ENCODE measurements at places on chromosomes 6 and 20.

DNA sequence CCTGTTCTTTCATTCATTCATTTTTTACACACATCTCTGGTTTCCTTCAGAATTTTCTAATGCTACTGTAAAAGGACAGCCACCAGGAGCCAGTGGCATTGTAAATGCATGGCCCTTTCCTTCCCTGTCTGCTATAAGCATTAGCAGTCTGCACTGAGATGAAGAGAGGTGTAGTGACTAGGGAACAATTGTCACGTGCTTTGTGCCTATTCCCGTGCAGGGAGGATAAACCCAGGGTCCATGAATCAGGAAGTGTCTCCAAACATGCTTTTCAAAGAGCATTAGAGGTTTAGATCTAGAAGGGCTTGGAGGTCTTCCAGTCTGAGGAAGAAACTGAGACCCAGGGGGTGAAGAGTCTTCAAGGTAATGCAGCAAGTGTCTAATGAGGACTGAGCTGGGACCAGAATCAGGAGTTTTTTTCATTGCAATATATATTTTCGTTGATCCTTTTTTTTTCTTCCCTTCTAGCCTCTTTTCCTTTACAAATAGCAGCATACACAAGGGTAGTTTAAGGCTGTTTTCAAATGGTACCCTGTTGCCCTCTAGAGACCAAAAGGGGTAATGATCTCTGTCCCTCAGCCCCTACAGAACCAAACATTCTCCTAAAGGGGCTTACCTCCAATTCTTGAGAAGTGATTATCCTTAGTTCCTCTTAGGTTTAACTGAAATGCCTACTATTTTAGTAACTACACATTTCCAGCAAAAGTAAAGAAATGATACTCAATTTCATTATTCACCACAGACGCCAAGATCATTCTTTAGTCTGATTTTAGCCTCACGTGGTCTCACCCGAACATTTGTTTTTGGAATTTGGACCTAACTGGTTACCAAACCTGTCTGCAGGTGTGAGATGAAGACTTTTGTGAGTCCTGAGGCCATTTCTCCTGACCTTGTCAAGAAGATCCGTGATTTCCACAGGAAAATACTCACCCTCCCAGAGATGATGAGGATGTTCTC is 6.6 kb downstream of the TRIM15 start:
- peaks cover 30% of the 10 kb centered on the region for H3K4me1 ChIP-seq
- H3K27me3 ChIP-seq: peaks cover 79% of the 10 kb centered on the region
- no peak overlapping the region for H3K4me3 ChIP-seq

DNA sequence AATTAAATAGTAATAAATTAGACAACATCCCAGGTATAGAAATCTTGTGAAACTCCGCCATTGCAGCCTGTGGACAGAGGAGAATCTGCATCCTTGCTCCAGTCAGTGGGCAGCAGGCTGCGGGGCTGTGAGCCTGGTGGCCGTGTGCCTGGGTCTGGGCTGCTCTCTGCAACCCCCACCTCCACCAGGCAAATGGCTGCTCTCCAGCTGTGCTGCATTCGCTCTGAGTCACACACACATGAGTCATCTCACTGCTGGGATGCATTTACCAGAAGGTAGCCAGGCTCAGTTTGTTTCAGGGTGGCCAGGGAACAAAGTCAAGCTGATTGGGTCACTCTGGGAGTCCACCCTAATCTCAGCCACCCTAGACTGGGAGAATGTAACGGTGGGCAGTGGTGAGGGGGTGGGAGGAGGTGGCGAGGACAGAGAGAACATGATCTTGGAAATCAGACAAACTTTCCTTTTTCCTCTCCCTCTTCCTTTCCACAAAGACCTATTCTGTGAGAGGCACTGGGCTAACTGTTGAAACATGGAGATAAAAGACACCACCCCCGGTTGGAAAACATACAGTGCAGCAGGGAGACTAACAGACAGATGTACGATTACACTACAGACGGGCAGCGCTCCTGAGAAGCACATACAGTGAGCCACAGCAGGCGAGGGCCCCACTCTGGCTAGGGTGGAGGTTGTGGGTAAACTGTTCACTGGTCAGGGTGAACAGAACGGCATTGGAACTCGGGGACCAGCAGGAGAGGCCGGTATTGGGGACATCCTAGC is 59.2 kb downstream of the TRAM2 start:
- no peak overlapping the region for H3K4me3 ChIP-seq
- H3K36me3 ChIP-seq: no peaks in the 10 kb centered on the region
- peak overlapping the region; percentile 3 for H3K27ac ChIP-seq
- H3K4me1 ChIP-seq: peaks cover 26% of the 10 kb centered on the region
- peak; percentile 71 for DNase-seq

DNA sequence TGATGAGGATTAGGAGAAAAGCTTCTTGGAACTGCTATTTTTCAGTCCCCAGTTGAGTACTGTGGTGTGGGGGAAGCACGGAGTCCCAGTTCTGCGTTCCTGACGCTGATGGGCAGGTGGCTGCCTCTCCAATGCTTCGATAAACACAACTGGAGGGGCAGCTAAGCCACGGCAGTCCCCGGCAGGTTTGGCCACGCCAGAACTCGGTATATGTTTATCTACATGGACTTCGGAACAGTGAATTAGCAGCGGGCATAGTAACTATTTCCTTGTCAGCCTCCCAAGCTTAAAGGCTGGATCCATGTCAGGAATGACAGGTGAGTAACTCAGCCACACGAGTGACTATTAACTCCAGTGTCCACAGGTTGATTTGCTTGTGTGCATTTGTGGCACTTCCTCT is 354.4 kb downstream of the ZFAND3 start:
- no peaks in the 10 kb centered on the region for H3K27me3 ChIP-seq
- H3K4me3 ChIP-seq: no peak overlapping the region
- H3K36me3 ChIP-seq: no peaks in the 10 kb centered on the region
- no peak for DNase-seq

DNA sequence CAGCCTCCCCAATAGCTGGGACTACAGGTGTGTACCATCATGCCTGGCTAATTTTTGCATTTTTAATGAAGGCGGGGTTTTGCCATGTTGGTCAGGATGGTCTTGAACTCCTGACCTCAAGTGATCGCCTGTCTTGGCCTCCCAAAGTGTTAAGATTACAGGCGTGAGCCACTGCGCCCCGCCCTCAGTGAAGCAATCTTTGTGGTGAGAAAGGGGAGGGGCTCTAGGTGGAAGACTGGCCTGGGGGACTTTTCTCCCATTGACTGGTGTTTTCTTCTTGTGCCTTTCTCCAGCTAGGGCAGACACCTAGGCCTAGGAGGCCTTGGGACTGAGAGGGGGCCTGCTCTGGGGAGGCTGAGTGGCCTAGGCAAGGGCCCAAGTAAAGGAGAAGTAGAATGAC is 84.1 kb downstream of the DNAAF9 start:
- H3K27ac ChIP-seq: no peak overlapping the region
- no peaks in the 10 kb centered on the region for H3K27me3 ChIP-seq
- no peak for DNase-seq
- H3K4me3 ChIP-seq: no peak overlapping the region

- no peak overlapping the region for H3K27ac ChIP-seq
- no peaks in the 10 kb centered on the region for H3K4me1 ChIP-seq
- H3K27me3 ChIP-seq: no peaks in the 10 kb centered on the region
These were observed 697.8 kb downstream of the KIF16B start for GRCh38 chr20:15875446-15875845.

DNA sequence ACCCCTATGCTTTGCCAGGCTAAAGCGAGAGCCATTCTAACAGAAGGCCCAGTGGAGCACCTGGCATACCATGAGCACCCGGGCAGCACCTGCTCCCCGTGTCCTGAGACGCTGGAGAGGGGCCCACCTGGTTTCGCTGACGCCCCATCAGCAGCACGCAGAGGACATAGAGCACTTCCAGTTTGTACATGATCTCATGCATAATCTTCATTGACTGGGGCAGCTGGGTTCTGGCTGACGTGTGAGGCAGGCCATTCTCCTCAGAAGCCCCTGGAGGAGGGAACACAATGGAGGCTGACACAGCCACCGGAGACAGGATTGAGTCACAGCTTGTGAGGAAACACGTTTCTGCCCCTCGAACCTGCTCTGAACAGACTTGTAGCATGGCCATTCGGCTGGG is 65.4 kb downstream of the MYH7B start:
- H3K36me3 ChIP-seq: peaks cover 3% of the 10 kb centered on the region
- H3K4me1 ChIP-seq: no peaks in the 10 kb centered on the region
- no peak for DNase-seq
- H3K27me3 ChIP-seq: no peaks in the 10 kb centered on the region
- H3K27ac ChIP-seq: peak overlapping the region; percentile 12
- H3K4me3 ChIP-seq: no peak overlapping the region

DNA sequence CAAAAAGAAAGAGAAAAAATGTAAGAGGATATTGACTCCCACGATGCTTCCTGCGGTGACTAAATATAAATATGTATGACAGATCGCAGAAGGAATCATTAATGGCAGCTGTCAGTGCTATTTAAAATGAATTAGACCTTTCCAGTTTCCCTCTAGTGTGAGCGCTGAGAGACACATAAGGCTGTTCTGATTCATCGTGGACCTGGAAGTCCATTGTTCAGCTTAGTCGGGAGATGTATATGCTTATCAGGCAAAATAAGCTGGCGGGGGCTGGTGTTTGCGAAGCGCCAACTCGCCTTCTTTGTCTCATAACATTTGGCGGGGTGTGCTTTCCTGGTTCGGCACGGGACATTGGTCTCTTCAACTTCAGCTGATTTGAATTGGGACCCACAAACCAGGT is 95.4 kb downstream of the CDH4 start:
- H3K27ac ChIP-seq: no peak overlapping the region
- H3K4me1 ChIP-seq: no peaks in the 10 kb centered on the region
- no peak for DNase-seq
- H3K4me3 ChIP-seq: no peak overlapping the region
- no peaks in the 10 kb centered on the region for H3K27me3 ChIP-seq
- no peaks in the 10 kb centered on the region for H3K36me3 ChIP-seq

DNA sequence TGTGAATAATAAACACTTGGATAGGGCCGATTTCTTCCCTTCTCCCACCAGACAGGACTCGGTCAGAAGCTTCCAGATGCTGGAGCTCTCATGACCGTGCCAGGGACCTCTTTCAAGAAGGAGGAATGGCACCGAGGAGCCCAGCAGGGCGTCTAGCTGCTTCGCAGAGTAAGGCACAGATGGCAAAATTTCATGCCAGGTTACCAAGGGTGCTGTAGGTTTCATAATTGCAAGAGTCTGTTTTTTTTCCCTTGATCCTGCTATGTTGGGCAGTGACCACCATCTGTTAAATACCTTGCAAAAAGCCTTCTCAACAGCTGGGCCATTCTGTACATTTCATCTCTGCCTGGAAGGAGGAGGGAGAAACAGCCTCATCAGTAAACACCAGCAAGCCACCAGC is 111.8 kb downstream of the EDN3 start:
- no peak overlapping the region for H3K27ac ChIP-seq
- H3K4me3 ChIP-seq: no peak overlapping the region
- DNase-seq: no peak
- no peaks in the 10 kb centered on the region for H3K27me3 ChIP-seq
- H3K36me3 ChIP-seq: no peaks in the 10 kb centered on the region

- peaks cover 17% of the 10 kb centered on the region for H3K4me1 ChIP-seq
- no peak overlapping the region for H3K4me3 ChIP-seq
These were observed 336.0 kb upstream of the PRDM1 start for GRCh38 chr6:105750089-105750488.

DNA sequence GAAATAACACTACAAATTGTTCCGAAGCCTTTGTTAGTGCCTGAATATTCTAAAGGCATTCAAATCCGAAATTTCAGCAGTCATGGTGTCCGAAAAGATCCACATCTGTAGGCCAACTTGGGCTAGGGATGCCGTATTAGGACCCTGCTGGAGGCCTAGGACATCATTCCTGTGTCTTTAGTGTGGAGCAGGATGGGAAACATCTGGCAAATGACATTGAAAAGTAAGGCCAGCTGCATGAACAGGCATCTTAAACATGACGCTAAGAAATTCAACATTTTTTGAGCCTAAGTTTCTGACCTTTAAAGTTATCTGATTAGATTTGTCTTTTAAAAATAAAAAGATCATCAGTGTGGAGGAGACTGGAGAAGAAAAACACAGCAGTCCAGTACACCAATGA is 91.3 kb downstream of the MYLK4 start:
- H3K4me3 ChIP-seq: no peak overlapping the region
- peaks cover 14% of the 10 kb centered on the region for H3K27me3 ChIP-seq
- H3K4me1 ChIP-seq: peaks cover 10% of the 10 kb centered on the region
- H3K27ac ChIP-seq: no peak overlapping the region

- H3K27me3 ChIP-seq: peaks cover 7% of the 10 kb centered on the region
- H3K36me3 ChIP-seq: no peaks in the 10 kb centered on the region
- H3K4me3 ChIP-seq: no peak overlapping the region
- no peak overlapping the region for H3K27ac ChIP-seq
These were observed 45.5 kb downstream of the IRF4 start for GRCh38 chr6:437037-437392.

DNA sequence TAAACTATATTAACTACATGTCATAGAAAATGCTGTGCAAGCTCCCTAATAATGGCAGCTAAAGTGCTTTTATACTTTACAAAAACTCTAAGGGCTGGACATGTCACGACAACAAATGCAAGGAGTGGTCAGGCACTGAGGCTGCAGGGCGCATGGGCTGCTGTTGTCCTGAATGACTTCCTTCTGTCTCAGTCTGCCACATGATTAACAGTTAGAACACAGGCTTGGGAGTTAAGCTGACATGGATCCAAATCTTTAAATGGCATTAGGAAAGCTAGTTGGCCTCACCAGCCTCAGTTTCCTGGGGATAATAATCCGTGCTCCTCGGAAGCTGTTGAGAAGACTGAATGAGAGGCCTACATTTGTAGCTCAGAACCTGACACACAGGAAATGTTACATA is 57.4 kb downstream of the PREP start:
- no peak overlapping the region for H3K4me3 ChIP-seq
- peaks cover 5% of the 10 kb centered on the region for H3K36me3 ChIP-seq
- no peak overlapping the region for H3K27ac ChIP-seq
- H3K27me3 ChIP-seq: no peaks in the 10 kb centered on the region
- no peak for DNase-seq

DNA sequence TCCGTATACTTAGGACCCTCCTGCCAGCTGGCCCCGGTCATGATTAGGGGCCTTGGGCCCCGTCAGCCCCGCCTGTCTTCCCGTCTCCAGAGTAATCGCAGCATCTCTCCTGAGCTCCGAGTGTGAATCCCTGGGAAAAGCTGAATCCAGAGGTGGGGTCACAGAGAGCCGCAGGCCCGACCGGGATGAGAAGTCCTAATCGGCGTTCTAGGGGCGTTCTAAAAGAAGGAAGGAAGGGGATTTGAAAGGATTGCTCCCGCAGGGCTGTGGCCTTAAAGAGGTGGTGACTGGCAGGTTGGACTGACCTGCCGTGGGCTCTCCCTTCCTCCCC is 371 bp downstream of the HMGN4 start:
- DNase-seq: peak; percentile 20
- H3K4me3 ChIP-seq: peak overlapping the region; percentile 85
- no peaks in the 10 kb centered on the region for H3K27me3 ChIP-seq
- peak overlapping the region; percentile 97 for H3K27ac ChIP-seq
- peaks cover 12% of the 10 kb centered on the region for H3K36me3 ChIP-seq

DNA sequence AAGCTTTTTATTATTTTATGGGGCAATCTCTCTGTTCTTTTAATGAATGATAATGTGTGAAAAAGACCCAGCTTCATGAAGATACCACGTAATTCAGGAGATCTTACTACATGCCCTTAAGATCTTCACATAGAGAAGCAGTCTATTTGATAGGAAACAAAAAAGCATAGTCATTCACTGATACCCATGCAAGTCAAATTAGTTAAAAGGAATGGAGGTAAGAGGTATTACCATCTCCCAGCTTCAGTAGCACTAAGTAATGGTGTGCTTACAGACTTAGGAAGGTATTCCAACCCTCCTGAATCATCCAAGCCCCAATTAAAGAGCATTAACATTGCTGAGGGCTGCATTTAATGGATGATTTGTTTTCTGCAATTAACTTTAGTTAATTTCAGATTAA is 364.7 kb downstream of the SYNE1 start:
- H3K4me3 ChIP-seq: no peak overlapping the region
- peaks cover 8% of the 10 kb centered on the region for H3K4me1 ChIP-seq
- H3K36me3 ChIP-seq: no peaks in the 10 kb centered on the region
- no peak overlapping the region for H3K27ac ChIP-seq
- no peaks in the 10 kb centered on the region for H3K27me3 ChIP-seq
- no peak for DNase-seq

Measured in activated T-cell treated with anti-CD3 and anti-CD28 coated beads, Interleukin-2, amount 50 U/mL, for 72 hours (primary cell).